ENCODE measurements at places on chromosomes 11 and 22.

- DNase-seq: peak; percentile 60
Measured at GRCh38 chr11:8011981-8012444, 24.9 kb downstream of the EIF3F start.

- no peak for DNase-seq
Measured at GRCh38 chr22:31628362-31628761, 33.7 kb downstream of the PISD start.

GRCh38 chr11:72236083-72236697, 7.8 kb downstream of the PHOX2A start:
- DNase-seq: no peak

GRCh38 chr11:108921211-108921610, 256.3 kb downstream of the DDX10 start:
- DNase-seq: no peak

- DNase-seq: no peak
Measured at GRCh38 chr11:129331217-129331616, 44.4 kb upstream of the BARX2 start.

DNA sequence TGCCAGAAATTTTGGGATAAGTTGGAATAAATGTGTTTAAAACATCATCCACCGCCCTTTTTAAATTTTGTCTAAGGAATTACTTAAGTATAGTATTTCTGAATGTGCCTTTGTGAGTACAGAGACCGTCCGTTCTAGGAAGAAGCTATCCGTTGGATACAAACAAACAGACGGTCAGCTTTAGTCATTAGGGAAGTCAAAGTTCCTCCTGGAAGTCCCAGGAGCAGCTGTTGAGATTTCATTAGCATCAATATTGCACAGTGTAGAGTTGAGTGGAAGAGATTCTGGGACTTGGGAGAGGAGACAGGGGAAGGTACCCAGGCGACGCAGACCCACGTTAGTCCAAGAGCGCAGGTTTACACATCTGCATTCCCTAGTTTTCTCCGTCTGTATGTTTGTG, 15.7 kb upstream of the ADSL start:
- DNase-seq: no peak

- peak; percentile 70 for DNase-seq
Measured at GRCh38 chr11:10379426-10379825, 74.6 kb downstream of the ADM start.

- no peak for DNase-seq
Measured at GRCh38 chr11:78432956-78433355, 15.3 kb upstream of the GAB2 start.

DNA sequence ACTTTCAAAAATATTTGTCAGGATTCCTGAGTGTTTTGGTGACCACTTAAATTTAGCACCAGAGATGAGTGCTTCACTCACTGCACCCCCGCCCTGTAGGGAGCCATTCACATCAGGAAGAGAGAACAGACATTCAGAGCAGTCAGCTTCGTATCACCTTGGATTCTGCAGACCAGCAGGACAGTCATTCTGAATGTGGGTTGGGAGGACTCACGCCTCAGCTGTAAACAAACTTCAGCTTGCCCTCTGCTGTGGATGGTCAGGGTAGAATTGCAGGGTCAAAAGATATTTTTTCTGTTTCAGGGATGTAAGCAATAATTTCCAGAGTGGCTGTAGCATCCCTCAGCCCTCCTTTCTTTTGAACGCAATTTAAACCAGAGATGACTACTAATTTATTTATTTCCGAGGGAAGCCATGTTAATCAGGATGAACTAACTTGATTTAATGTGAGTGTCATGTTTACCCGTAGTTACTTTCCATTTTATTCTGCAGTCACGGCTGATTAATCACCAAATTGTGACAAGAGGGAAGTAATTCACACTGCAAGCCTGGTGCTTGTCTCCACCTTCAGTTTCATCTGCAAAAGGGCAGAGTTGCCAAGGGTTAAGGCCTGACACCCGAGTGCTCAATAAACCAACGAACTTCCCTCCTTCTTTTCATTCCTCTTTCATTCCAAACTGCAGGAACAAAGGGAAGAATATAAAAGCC, 174.2 kb upstream of the DDI1 start:
- no peak for DNase-seq

DNA sequence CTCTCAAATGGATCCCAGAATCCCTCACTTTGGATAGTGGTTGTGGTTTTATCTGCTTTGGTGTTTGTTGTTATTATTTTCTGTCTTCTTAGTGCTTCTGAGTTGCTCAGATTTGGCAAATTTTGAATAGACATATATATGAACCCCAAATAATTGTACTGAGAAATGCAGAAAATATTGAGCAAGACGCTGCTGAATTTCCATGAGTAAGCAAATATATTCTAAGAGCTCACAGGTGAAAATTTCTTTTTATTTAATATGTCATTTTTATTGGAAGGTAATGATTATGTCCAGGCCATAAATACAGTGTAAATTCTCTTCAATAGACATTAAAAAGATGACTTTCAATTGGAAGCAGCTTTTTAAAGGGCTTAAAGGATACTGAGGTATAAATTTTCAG, 152.1 kb downstream of the FAT3 start:
- DNase-seq: no peak

- no peak for DNase-seq
Measured at GRCh38 chr11:8728563-8728962, 46.0 kb downstream of the RPL27A start.

GRCh38 chr11:65439331-65440181, 17.0 kb downstream of the NEAT1 start:
- DNase-seq: no peak

GRCh38 chr11:62644220-62644619, 2.2 kb downstream of the GANAB start:
- no peak for DNase-seq

DNA sequence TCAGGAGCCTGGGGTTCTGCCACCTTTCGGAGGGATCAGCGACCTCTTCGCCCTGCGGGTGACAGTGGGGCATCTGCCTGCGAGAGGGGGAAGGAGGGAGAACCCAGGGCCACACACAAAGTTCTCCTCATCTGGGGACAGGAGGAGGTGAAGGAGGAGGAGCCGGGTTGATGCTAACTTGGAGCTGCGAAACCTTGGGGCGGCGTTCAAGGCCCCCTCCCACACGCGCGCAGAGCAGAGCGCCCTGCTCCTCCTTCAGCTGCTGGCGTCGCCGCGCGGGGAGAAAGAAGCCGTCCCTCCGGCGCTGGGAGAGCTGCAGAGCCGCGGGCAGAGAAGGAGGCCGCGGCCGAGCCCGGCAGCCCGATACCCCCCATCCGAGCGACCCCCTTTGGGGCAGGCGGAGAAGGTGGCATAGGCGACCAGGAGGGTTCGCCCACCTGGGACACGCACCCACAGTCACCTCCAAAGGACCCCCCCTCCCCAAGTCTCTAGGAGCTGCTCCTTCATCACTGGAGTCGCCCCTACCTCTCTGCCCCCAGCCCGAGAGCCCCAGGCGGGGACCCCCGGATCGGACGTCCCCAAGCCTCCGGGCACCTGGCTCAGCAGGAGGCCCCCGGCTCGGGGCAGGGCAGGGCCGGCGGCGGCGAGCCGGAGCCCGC, at the start of gene RASD2:
Gene RASD2 (plus strand): TSS at position 237 of the 659 bp plus-strand sequence. CDS start 5,979 bp downstream, outside the sequence.
- peak; percentile 54 for DNase-seq

- DNase-seq: no peak
Measured at GRCh38 chr11:65504674-65505465, 6.0 kb downstream of the MALAT1 start.

DNA sequence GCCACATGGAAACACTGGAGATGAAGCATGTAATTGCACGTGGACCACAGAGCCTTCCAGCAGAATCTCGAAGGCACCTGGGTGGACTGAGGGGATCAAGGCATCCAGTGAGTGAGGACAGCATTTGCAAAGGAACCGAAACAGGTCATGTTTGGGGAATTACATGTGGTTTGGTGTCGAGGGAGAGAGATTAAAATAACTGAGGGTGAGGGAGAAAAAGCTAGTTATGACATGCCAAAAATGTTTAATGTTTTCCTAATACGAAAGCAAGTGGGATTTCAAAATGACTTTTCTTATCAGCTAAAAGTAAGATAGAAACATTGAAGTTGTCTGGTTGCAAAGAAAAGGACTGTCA, 157.1 kb downstream of the BLID start:
- DNase-seq: no peak

GRCh38 chr11:5364214-5364613, 12.9 kb downstream of the OR51B6 start:
- peak; percentile 78 for DNase-seq

DNA sequence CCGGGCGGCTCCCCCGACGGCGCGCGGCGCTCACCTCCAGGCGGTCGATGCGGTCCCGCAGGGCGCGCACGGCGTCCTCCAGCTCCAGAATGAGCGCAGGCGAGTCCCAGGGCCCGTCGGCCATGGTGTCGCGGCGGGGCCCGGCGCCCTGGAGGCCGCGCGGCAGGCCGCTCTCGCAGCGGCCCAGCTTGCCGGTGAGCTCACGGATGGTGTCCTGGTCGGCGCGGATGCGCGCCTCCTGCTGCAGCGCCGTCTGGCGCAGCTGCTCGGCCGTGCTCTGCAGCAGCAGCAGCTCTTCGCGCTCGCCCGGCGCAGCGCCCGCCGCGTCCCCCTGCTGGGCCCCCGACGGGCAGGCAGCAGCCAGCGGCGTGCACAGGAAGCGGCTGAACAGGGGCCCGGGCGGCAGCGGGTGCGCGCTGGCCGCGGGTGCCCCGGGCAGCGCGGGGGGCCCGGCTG, 599 bp downstream of the NPTXR start:
- peak; percentile 80 for DNase-seq

DNA sequence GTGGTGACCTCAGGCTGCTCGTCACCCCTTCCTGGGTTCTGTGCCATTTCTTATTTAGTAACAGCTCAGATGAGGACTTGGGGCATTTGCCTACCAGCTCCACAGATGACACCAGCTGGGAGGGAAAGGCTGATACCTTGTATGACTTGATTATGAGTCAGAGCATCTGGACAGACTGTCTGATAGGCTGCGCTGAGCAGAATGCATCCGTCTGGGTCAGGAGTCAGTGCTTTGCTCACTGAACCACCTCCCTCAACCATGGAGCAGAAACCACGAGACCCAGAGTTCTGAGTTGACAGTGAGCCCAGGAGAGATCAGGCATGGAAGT, 6.8 kb downstream of the ST14 start:
- peak; percentile 94 for DNase-seq

- DNase-seq: peak; percentile 9
Measured at GRCh38 chr11:2466869-2467694, 22.3 kb downstream of the KCNQ1 start.

DNA sequence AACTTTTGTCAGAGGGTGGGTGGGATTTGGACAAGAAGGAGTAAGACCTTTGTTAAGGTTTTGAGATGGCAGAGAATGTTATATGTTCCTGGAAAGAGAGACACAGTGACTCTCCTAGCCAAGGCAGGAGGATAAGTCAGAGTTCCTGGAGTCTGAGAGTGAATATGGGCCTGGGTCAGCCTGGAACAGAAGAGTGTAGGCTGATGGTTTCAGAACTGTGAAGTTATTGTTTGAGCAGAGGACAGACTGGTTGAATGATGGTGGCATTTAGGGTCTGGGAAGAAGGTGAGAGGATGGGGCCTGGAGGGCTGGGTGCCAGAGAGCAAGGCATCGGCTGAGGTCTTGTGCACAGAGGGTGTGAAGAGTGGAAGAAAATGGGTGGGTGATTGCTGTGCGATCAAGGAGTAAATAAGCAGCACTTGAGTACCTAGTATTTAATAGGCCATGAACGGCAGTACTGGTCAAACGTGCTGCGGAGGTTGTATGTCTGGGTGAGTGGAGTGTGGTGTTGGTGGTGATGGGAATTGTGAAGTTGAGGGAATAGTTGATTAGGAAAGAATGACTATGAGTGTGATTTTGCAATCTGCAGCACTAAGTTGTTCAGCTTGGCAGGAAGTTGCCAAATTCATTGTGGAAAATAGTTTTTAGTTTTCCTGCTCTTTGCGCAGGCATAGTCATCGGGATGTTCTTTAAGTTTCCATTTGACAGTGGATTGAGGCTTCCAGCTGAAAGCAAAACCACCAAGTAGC, 1.8 kb downstream of the PANX1 start:
- DNase-seq: peak; percentile 84

DNA sequence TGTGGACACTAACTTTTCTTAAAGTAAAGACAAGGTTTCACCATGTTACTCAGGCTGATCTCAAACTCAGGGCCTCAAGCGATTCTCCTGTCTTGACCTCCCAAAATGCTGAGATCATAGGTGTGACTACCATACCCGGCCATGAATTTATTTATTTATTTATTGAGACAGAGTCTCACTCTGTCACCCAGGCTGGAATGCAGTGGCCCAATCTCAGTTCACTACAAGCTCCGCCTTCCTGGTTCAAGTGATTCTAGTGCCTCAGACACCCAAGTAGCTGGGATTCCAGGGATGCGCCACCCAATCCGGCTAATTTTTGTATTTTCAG, 29.7 kb upstream of the PCF11 start:
- no peak for DNase-seq

GRCh38 chr11:74695705-74696280, 35.4 kb downstream of the CHRDL2 start:
- DNase-seq: no peak

GRCh38 chr11:115758011-115758410, 253.8 kb upstream of the CADM1 start:
- no peak for DNase-seq

All from GM03348 (cell line).